ENCODE measurements at places on chromosomes 11 and 22.
A peak's percentile ranks its signal among the peaks of the same experiment; 100 is the strongest.

DNA sequence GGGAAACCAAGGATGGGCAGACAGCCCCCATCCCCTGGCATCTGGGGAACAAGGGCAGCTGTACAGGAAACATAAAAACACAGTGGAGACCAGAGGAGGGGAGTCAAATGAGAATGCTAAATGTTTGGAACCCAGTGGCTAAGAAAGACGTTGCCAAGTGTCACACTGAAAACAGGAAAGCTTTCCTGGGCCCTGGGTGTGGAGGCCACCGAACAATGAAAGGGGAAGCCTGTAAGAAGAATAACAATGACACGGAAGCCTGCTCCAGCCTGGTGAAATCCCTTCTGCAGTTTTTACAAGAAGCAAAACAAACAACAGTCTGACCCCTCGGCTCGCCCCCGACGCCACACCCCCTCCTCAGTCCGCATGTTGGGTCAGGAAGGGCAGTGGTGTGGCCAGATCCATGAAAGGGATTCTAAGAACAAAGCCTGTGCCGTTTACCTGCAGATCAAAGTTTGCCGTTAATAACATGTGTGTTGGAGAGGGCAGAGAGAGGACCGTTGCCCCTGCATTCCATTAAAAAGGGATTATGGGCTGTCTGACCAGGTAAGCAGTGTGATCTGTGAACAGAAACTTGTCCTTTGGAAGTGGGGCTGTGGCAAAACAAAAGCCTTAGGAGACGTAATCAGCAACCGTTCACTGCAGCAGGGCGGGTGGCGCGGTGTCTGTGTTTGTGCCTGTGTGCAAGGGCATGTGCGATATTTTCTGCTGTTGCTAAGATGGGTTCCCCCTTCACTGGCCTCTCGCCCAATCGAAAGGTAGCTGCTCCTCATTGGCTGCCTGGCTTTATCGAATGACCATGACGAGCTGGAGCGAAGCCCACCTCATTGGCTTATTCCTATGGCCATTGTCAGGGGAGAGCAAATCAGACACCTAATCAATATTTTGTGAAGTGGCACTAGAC is 113.7 kb upstream of the BLID start:
- DNase-seq = no peak

GRCh38 chr11:61814247-61814957 is 2.4 kb downstream of the FADS1 start:
- DNase-seq = no peak

DNA sequence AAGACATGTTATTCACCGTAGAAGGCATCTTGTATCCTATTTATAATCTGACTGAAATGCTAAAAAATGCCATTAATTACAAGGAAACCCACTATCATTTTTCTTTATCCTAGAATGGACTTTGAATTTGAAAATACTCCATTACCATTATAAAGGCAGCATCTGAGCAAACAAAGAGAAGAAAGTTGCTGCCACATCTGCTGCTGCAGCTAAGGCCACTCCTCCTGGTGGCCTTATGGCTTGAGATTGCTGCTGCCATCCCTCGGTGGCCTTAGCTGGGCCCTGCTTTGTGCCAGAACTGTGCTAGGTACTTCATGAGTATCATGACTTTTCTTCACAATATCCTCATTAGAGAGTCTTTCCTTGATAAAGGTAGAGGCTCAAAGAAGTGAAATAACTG is 1210.1 kb upstream of the TENM4 start:
- DNase-seq = no peak

DNA sequence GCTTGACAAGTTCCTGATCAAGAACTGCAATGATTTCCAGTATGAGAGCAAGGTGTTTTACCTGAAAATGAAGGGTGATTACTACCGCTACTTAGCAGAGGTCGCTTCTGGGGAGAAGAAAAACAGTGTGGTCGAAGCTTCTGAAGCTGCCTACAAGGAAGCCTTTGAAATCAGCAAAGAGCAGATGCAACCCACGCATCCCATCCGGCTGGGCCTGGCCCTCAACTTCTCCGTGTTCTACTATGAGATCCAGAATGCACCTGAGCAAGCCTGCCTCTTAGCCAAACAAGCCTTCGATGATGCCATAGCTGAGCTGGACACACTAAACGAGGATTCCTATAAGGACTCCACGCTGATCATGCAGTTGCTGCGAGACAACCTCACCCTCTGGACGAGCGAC is 12.0 kb downstream of the YWHAH start:
- no peak for DNase-seq

DNA sequence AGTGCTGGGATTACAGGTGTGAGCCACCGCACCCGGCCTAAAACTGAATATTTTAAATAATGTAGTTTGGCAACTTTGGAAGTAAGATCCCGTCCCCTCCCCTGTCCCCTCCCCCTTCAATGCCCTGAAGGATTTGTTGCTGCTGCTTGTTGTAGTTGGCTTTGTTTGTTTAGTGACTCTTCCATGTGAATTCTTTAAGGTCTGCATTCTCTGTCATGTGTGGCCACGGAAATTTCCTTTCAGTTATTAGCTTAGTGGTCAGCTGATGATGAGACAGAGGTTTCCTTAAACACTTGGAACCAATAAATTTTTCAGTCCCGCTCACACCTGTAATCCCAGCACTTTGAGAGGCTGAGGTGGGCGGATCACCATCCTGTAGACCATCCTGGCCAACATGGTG is 109.9 kb downstream of the MPPED1 start:
- no peak for DNase-seq

GRCh38 chr11:28009996-28010395 is 98.0 kb downstream of the KIF18A start:
- no peak for DNase-seq

DNA sequence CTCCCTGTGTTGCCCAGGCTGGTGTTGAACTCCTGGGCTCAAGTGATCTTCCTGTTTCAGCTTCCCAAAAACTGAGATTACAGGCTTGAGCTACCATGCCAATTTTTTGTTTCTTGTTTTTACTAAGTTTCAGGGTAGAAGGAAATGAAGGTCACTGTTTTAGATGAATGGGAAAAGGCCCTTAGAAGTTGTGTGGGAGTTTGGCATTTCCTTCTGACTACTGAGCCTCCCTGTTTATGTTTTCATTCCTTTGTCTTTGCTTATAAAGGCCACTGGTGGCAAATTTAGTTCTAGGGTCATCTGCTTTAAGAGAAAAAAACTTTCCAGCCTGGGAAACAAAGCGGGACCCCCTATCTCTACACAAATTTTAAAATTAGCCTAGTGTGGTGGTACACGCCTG is 22.1 kb downstream of the SRPRA start:
- no peak for DNase-seq

DNA sequence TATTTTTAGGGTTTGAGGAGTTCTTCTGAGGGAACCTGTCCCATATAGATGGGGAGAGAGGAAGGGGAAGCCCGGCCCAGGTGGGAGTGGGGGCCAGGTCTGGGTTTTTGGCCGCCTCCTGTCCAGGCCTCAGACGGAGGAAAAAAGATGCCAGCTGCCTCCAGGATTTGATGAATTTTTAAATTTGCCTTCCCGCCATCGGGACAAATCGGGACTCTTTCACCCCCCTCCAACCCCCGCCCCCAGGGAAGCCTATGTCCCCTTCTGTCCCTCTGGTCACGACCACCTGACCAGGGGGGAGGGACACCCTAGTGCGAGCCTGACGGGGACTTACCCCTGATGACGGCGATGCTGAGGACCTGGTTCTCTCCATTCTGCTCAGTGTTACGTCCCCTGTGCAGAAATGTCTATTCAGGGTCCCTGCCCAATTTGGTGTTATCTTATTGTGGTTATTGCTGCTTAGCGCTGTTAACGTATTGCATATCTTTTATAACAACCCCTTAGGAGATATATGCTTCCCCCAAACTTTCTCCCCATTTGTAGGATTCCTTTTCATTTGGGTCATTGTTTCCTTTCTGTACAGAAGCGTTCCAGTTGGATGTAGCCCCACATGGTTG is 115.9 kb upstream of the GRK3 start:
- no peak for DNase-seq

- DNase-seq = no peak
Measured at GRCh38 chr22:27810609-27811151, 9.1 kb upstream of the MN1 start.

GRCh38 chr11:93740730-93741093 is 583 bp downstream of the TAF1D start:
- DNase-seq = peak; percentile 45

- DNase-seq = peak; percentile 14
Measured at GRCh38 chr11:120210626-120211521, at the start of gene OAF. OAF (plus strand) TSS chr11:120211032; CDS start chr11:120211280, 248 bp downstream.

GRCh38 chr11:132058211-132058772 is 687.9 kb downstream of the NTM start:
- no peak for DNase-seq

- no peak for DNase-seq
Measured at GRCh38 chr11:64477675-64478074, 113.3 kb upstream of the SLC22A12 start.

DNA sequence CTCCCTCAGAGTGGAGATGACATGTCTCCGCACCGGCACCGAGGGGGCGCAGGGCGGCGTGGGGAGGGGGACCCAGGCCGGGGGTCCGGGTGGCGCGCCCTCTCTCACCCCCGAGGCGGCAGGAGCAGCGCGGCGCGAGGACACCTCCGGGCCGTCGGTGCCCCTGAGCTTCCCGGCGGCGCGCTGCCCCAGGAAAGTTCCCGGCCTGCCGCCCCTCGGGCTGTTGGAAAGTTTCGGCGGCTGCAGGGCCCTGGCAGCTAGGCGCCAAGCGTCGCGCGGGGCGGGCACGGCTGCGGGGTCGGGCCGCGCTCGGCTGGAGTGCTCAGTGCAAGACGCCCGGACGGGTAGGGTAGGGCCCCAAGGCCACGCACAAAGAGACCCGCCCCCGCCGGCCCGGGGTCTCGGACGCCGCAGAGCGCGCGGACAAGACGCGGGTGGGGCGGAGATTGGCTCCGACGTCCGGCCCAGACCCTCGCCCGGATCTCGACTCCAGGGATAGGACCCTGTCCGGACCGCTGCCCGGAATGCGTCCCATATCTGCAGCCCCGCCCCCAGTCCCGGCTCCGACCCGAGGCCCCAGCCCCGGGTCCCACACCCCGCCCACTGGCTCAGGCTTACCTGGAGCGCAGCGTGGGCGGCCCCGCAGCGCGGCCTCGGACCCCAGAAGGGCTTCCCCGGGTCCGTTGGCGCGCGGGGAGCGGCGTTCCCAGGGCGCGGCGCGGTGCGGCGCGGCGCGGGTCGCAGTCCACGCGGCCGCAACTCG is 471 bp downstream of the ARVCF start:
- no peak for DNase-seq

- no peak for DNase-seq
Measured at GRCh38 chr11:96001037-96001436, 77.1 kb upstream of the MTMR2 start.

GRCh38 chr11:24709928-24710565 is 213.2 kb downstream of the LUZP2 start:
- DNase-seq = no peak

GRCh38 chr22:26398741-26399153 is 30.3 kb upstream of the ASPHD2 start:
- DNase-seq = peak; percentile 31

- DNase-seq = no peak
Measured at GRCh38 chr11:110962921-110963320, 250.7 kb upstream of the ARHGAP20 start.

DNA sequence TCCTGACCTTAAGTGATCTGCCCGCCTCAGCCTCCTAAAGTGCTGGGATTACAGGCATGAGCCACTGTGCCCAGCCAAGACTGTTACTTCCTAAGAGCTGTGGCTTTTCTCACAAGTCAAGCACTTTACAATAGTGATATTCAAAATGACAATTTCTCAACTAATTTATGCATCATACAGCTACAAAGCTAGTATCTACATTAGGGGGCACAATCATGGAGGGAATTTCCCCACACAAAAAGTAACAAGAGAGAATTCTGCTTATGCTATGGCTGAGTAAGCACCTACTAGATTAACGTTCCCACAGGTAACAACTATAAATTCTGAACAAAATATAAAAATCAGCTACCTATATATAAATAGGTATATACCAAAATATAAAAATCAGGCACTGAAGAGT is 72.7 kb downstream of the SBF2 start:
- no peak for DNase-seq

DNA sequence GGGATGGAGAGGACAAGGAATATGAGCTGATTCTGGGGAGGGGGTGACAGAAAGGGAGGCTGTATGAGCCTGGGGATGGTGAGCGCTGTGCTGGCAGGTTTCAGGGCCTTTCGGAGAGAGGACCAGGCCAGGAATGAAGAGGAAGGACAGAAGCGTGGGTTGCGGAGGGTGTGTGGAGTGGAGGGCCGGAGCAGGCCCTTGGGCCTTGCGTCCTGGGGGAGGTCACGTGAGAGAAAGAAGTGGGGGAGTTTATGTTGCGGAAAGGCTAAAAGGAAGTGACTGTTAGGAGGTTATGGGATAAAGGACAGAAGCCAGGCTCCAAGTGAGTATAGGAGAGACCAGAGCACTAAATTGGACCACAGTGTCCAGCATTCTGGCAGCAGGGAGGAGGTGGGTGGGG is 17.5 kb downstream of the BCR start:
- DNase-seq = no peak

DNA sequence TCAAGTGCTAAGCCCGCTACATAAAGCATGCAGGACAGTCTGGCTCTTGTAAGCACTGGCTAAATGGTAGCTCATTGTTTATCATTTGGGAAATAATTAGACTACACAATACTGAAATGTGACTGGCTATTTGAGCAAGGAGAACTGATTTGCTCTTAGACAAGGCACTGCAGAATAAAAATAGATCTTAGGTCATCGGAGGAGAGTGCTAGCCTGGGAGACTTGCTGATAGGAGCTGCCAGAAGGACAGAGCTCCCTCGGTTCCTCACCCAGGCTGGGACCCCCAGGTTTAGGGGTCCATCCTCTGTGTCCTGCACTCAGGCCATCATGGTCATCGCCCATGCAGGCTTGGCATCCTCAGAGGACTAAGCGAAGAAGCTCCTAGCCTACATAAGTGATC is 184.4 kb upstream of the NCAM1 start:
- DNase-seq = no peak

DNA sequence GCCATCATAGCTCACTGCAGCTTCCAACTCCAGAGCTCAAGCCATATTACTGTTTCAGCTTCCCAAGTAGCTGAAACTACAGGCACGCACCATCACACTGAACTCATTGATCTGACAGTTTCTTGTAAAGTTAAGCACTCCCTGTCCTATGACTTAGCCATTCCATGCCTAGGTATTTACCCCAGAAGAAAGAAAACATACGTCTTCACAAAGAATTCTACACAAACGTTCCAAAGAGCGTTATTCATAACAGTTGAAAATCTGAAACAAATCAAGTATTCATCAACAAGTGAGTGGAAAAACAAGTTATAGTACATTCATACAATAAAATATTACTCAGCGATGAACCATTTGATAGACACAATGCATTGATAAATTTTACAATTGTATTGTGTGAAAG is 7.8 kb upstream of the NLRP10 start:
- DNase-seq = no peak

- no peak for DNase-seq
Measured at GRCh38 chr11:78438298-78438975, 20.8 kb upstream of the GAB2 start.

- DNase-seq = no peak
Measured at GRCh38 chr11:63613517-63614135, 607 bp downstream of the PLAAT3 start.

Data from activated CD4-positive, CD25-positive, alpha-beta regulatory T cell (primary cell).